ENCODE measurements at places on chromosomes 1 and 21. TPM values are rescaled to one million over a fixed set of nuclear protein-coding genes. Genes with fewer than 3 reads are reported as not detected.

Gene SMPDL3B
- polyA plus RNA-seq: 0.63 TPM

Gene LCK
- 0.91 TPM for polyA plus RNA-seq

Gene LAPTM5
- 0.02 TPM for polyA plus RNA-seq

Gene CFAP141
- not detected for polyA plus RNA-seq

Gene CRYBG2
- polyA plus RNA-seq: 4.8 TPM

Gene TMEM81
- 2.1 TPM for polyA plus RNA-seq

Gene HMGN2
- polyA plus RNA-seq: 649 TPM

Gene COL18A1
- 26.2 TPM for polyA plus RNA-seq

Gene SPRR2F
- polyA plus RNA-seq: not detected

Gene TGFB2
- 2.1 TPM for polyA plus RNA-seq

Gene TEKT2
- 0.28 TPM for polyA plus RNA-seq

All from foreskin keratinocyte (primary cell).